ENCODE measurements at places on chromosomes 7 and 10.

DNA sequence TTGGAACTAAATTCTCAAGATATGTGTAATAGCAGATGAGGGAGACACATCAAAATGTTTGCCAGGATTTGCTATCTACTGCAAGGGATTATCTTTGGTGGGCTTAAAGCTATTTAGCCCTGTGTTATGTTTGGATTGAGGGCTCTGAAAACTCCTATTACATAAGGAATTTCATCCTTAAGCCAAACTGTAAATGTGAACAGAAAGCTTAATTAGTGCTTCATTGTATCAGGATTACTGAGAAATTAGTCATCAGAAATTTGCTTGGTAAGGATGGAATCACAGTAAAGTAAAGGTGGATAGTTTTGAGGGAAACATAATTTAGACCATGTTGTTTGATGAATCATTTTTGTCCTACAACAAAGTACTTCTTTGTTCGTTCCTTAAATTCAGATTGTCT is 8.3 kb downstream of the ANKRD7 start:
- DNase-seq: peak; percentile 48

GRCh38 chr10:59907537-59907917 is 1.2 kb upstream of the CCDC6 start:
- DNase-seq: no peak

GRCh38 chr7:191981-192649 is at the start of gene FAM20C:
TSS of gene FAM20C (plus strand) at chr7:192571. CDS start at chr7:193200, 629 bp downstream.
- DNase-seq: peak; percentile 94

- DNase-seq: no peak
These were observed 160.2 kb downstream of the PKD1L1 start for GRCh38 chr7:47788083-47788482.

DNA sequence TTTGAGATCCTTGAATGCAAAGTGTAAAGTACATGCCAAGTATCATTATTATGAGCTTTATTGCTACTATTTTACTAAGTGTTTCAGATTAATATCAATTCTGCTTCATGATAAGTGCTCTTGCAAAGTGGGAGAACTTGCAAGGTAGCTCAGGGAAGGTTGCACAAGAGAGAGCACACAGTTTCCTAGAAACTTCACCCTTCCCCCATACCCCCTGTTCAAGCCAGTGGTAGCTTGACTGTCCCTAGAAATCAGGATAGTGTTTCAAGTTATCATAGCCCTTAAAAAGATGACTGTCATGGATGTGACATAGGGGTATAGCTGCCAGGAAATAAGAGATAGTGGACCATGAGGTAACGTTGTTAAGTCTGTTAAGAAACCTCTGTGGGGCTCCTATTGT is 251.5 kb downstream of the TRIL start:
- DNase-seq: no peak

- no peak for DNase-seq
These were observed 312.5 kb upstream of the CHRM2 start for GRCh38 chr7:136555933-136556332.

- no peak for DNase-seq
These were observed 196.1 kb upstream of the LRGUK start for GRCh38 chr7:133931053-133931452.

GRCh38 chr7:151699928-151700319 is 177.0 kb downstream of the PRKAG2 start:
- peak; percentile 58 for DNase-seq

DNA sequence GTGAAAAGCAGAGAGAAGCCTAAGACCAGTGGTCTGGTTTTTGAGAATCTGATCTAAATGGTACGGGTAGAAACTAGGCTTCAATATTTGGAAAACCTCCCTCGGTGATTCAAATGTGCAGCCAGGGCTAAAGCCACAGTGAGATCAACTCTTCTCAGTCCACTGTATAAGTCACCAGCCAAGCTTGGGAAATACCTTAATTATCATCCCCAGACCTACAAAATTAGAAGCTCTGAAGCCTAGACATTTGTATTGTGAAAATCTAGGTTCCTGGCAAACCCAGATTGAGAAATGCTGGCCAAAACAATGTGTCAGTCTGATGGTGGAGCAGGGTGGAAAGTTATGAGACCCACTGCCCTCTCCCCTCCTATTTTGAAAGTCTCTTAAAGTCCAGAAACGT is 131.7 kb downstream of the DGKI start:
- peak; percentile 22 for DNase-seq

DNA sequence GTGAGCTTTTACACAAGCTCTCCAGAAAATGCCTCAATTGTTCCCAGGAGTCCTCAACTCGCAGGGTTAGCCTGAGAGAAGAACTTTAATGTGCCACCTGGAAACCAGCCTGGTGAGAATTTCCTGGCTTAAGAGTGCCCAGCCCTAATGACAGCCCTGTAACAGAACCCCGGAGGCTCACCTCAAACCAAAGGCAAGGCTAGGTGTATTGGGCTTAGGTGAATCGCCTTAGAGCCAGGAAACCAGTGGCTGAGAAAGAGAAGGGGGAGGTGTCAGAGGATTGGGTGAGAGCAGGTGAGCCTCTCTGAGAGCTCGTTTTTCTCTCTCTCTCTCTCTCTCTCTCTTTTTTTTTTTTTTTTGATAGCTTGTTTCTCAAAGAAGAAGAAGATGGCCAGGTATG is 7.3 kb downstream of the OCM2 start:
- DNase-seq: no peak

DNA sequence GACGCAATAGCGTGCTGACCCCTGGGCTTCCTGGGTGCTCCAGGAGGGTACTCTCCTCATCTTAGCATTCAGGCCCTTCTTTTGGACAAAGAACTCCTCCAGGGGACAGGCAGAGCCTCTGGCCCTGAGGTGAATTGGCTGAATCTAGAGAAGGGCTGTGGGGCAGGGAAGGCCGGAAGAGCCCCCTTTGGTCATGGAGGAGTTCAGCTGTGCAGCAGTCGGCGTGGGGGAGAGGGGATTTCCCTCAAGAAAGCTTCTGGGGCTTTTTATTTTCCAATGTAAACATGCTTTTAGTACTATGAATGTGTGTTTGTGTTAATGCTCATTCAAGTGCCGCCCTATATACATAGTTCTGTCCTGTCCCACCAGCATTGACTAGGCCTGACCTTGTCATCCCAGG is 38.8 kb downstream of the FIGNL1 start:
- no peak for DNase-seq

- no peak for DNase-seq
These were observed 156.8 kb upstream of the FZD1 start for GRCh38 chr7:91107460-91107859.

GRCh38 chr7:7707246-7707645 is 11.2 kb downstream of the RPA3 start:
- no peak for DNase-seq
